ENCODE measurements at places on chromosomes 6 and 20.

DNA sequence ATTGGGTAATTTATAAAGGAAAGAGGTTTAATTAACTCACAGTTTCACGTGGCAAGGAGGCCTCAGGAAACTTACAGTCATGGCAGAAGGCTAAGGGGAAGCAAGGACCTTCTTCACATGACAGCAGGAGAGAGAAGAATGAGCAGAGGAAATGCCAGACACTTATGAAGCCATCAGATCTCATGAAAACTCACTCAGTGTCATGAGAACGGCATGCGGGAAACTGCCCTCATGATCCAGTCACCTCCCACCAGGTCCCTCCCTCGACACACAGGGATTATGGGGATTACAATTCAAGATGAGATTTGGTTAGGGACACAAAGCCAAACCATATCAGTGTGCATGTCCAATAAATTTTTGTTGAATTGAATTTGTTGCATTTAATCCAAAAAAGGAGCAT lies 52.0 kb downstream of the ECT2L start:
- DNase-seq: no peak

- DNase-seq: no peak
Observed at GRCh38 chr6:71388856-71389527, 100.4 kb downstream of the OGFRL1 start.

- no peak for DNase-seq
Observed at GRCh38 chr20:51738877-51739447, 29.2 kb downstream of the ATP9A start.

GRCh38 chr6:101666256-101666655 lies 272.7 kb downstream of the GRIK2 start:
- no peak for DNase-seq

GRCh38 chr6:30915591-30915946 lies 1.5 kb downstream of the VARS2 start:
- DNase-seq: no peak

All from T-helper 9 cell (primary cell).